ENCODE measurements at places on chromosomes 7 and 10.

GRCh38 chr7:70703785-70704184 lies 428.2 kb upstream of the GALNT17 start:
- DNase-seq, result no peak

- no peak for DNase-seq
Observed at GRCh38 chr10:36493516-36493880, 631.9 kb upstream of the ANKRD30A start.

GRCh38 chr10:69470463-69471384 lies 19.5 kb downstream of the TSPAN15 start:
- DNase-seq, result no peak

- no peak for DNase-seq
Observed at GRCh38 chr7:50382455-50382854, 67.7 kb downstream of the FIGNL1 start.

DNA sequence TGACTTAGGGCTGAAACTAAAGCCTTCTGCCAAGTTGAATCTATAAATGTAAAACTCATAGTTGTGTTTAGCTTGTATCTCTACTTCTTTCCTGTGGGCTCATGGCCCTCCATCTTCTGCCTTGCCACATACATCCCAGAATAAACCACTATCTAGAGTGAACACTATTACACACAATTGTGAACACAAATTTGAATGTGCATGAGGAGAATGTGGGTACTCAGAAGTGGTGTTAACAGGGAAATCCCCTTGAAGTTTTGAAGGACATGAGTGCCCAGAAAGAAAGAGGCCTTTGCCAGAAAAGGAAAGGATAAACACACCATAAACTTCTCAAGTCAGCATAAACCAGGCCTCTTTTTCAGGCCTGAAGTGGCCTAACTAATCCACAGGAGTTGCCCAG lies 20.2 kb upstream of the CCNJ start:
- no peak for DNase-seq

DNA sequence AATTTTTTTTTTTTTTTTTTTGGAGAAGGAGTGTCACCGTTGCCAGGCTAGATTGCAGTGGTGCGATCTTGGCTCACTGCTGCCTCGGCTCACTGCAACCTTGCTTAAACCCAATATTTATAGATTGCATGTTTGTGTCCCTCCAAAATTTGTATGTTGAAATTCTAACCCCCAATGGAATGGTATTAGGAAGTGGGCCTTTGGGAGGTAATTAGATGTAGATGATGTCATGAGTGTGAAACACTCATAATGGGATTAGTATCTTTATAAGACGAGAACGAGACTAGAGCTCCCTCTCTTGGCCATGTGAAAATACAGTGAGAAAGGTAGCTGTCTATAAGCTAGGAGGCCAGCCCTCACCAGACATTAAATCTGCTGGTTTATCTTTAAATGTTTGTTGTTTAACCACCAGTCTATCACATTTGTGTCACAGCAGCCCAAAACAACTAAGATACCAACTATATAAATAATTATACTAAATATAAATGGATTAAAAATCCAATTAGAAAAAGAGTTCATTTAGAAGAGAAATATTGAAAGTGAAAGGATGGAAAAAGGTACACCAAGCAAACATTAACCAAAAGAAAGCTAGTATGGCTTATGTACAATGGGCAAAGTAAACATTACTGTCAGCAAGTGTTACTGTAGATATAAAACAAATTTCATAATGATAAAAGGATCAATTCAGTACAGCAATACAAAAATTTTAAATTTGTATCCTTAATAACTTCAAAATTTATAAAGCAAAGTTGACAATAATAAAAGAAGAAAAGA lies 9.3 kb downstream of the TCAF1 start:
- DNase-seq, result no peak

DNA sequence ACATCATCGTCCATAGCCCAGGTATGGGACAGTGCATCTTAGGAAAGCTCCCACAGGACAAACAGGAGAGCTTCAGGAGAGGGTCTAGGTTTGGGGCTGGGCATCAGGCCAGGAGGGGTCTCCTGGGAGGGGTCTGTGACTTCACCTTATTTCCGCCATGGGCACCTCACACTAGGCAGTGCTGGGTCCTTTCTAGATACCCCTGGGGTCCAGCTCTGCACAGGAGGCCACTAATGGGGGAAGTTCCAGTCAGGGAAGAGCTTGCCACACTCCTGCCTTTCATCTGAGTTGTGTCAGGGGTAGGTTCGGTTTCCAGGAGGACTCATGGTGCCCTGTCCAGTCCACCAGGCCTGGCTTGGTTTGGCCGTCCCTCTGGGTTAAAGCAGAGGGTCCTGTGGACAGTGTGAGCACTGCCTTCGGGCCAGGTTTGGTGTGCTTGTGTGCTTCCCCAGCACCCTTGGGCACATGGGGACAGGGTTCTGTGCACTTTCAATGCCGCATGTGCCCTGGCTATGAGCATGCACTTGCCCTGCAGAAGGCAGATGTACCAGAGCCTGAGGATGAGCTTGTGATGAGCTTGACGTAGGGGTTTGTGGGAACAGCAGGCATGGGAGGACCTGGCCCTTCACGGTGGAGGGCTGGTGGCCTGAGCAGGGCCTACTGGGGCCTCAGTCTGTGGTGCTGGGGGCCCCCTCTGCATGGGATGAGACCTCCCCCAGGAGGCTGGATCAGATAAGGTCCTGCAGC lies 377.7 kb upstream of the NUPR2 start:
- no peak for DNase-seq

- DNase-seq, result no peak
Observed at GRCh38 chr10:110353244-110354119, 48.8 kb upstream of the SMNDC1 start.
